ENCODE measurements at places on chromosomes 3 and 15.

DNA sequence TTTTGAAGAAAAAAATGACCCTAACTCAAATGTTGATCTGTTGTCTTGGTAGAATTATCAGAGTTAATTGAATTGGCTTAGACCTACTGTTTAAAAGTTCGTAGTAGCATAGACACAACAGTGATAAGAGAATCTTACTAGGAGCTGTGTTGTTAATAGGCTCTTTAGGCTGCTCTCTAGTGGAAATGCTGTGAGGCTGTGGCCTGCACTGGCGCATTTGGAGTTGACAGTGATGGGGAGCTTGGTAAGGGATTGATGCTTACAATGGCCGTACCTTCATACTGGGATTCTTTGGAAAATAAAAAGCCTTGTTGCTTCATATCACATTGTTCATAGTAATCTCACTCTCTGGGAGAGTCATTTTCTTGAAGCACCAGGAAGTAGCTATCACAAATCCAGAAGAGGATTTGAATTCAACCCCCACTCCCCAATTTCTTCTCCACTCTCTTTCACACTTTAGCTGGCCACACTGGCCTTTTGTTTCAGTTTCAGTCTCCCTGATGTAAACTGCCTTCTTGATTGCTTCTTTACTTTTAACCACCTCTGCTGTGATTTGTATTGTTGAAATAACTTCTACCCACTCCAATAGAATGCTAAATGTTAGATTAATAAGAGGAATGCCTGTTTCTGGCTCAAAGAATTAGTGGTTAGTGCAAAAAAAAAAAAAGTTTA is 56.6 kb downstream of the CEP63 start:
- DNase-seq: no peak

DNA sequence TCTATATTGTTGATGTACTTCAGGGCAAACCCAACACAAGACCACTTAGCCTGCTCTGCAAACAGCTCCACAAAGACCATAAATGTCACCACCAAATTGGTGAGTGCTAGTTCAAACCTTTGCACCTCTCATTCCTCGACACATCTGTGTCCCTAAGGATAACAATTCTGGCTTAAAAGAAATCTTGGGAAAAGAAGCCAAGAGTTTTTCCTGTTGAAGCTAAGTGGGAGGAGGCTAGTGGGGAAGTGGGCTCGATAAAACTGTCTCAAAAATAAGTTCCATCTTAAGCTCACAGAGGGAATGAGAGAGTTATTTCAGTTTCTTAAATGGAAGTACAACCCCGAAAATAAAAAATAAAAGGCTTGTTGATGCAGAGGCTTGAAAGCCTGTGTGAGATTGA is 40.4 kb upstream of the PRICKLE2 start:
- no peak for DNase-seq

DNA sequence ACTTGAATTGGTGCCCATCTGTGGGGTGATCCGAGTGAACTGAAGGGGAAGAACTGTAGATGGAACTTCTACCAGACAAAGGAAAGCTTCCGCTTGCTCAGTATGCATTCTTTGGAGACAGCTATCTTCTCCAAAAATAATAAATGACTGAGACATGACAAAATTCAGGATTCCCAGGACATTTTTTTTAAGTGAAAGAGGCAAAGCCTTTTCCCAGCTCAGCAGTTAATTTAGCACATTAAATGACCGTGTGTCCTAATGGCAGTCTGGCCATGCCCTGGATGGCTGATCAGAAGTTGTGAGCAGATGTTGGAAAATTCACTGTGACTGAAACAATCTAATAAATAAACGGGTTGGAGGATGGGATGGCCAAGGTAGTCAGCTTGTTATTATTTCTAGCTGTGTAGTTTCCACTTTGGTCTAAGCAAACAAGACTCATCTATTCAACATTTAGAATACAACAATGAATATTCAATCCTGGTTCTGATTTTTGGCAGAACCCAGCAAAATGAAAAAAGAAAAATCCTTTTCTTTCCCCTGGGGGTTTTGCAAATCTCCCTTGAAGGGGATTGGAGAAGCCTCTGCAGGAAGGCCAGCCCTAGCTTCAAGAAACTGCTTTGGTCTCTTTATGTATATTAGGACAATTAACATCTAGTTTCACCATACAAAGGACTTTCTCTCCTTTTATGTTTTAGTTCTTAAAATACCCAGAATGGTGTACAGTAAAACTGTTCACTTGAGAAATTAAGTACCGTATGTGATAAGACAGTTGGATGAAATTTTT is 540.9 kb upstream of the MDFIC2 start:
- no peak for DNase-seq

GRCh38 chr3:71094658-71095209 is 488.8 kb downstream of the FOXP1 start:
- DNase-seq: no peak

GRCh38 chr3:85584779-85585356 is 626.1 kb downstream of the CADM2 start:
- no peak for DNase-seq

DNA sequence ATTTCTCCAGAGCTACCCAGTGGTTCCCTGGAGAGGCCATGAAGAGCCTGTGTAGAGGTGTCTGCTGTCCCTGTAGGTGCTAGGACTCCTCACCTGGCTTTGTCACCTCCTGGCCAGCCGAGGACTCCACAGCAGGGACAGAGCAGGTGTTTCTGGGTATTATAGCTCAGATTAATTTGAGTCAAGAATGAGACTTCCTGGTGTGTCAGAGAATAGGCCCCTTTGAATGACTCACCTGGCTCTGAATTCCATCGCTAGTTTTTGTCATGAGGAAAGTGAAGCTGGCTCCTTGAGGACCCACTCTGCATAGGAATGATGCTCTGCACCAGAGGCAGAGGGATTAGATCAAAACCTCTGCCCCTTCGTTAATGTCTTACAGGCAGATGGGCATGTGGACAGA is 167.5 kb upstream of the TOPAZ1 start:
- no peak for DNase-seq

- peak; percentile 11 for DNase-seq
These were observed 84.7 kb upstream of the LMCD1 start for GRCh38 chr3:8416965-8417364.

DNA sequence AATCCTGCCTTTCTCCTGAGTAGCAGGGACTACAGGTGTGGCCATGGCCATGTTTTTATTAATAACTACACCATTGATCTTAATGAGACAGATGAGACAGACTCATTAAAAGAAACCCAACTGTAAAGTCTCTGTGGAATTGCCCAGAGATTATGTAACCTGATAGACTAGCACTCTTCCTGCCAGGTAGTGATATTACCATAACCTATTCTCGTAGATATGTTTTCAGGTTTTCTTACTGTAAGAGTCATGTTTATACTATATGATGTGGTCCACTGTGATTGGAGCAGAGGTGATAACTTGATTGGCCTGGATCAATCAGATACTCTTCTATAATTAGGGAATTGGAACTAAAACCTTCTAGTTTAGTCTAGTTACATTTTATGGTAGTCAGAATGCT is 93.7 kb downstream of the NFKBIZ start:
- no peak for DNase-seq

GRCh38 chr3:65523878-65524277 is 514.8 kb downstream of the MAGI1 start:
- DNase-seq: no peak

- no peak for DNase-seq
These were observed 4.5 kb downstream of the DNAJC13 start for GRCh38 chr3:132421832-132422231.

- DNase-seq: no peak
These were observed 115.9 kb downstream of the DCLK3 start for GRCh38 chr3:36648241-36649034.

DNA sequence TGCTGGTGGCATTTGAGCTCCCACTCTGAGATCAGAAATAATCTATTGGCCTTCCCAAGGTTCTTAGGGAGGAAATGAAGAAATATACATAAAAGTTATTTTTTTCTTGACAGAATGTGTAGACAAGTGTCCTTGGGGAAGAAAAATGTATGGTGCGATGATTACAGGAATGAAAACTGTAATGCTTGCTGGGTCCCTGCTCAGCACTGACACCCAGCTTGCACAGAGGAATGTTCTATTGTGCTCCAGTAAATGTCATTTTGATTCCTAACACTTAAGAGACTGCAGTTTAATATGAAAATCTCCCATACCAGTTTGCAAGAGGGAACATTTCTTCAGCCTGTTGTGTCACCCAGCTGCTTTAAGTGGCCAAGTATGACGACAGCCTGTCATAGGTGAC is 271.3 kb upstream of the TPM1 start:
- no peak for DNase-seq

DNA sequence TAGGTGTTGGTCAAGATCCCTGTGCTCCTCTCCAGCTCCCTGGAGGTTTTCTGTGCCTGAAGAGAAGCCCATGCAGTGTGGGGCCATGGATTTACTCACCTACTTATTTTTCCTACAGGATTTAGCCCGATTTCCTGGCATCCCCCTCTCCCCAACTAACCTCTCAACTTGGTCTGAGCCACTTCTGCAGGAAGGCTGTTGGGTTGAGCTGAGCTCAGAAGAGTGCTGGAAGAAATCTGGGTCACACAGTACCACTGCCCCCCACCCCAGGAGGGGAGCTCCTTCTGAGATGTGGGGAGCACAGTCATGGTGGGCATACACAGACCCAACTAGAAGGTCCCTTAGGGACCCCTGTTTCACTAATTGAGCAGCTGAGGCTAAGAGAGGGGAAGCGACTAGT is 34.4 kb upstream of the SLCO2A1 start:
- DNase-seq: no peak
